ENCODE measurements at places on chromosomes 3 and 15.
A peak's percentile ranks its signal among the peaks of the same experiment; 100 is the strongest.

GRCh38 chr15:39781967-39782302 is 706 bp downstream of the FSIP1 start:
- no peak for DNase-seq

DNA sequence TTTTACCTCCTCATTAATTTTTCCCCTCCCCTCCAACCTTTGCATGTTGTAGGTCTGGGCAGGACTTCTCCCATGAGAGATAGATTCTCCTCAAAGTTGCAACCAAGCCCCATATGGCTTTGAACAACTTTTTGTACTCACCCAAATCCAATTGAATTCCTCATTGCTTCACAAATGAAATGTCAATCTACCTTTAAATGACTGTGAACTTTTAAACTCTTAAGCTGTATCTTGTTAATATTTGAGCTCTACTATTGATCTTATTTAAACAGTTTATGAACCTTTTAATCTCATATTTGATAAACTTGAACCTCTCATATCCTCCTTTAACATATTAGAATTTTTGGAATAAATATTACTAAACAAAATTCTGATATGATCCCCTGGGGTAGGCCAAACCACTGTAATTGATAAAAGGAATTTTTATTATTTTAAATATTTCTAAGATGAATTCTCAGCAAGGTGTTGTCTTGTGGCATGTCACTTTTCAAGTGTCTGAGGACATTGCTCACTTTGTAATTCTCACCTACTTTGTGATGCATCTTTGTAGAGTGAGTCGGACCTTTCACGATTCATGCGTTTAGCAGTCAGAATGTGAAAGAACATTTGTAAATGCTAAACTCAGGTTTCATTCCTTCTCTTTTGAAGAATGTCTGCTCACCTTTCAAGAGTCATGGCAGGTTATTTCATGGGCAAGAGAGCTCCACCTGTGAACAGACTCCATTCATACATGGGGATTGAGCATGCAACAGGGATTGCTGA is 23.4 kb upstream of the GREM1 start:
- no peak for DNase-seq

DNA sequence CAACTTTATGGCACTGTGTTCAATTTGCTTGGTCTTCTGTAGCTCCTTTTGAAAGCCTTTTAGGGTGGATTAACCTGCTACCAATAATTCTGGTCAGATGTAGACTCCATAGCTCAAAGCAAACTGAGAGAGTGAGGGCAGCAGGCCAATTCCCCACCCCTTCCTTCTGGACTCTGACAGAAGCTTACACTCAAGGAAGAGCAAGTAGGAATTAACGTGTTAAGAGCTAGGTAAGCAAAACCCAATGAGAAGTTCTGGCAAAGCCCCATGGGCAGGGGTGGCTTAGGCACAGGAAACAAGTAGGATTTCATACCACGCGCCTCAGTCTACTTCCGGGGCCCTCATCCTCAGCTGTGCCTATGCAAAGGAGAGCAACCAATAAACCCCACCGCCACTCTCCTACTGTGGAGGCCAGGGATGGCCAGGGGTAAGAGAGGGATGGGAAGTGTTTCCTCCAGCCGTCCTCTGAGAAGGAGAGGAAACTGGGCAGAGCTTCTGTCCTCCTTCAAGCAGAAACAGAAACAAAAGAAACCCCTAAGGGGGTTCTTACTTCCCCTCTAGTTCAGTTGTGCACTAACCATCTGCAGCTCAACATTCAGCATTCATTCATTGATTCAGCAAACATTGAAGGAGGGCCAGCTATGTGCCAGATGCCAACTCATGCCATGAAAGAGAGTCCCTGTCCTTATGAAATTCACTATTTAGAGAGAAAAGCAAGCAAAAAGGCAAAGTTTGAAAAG is 12.6 kb downstream of the CCR5 start:
- no peak for DNase-seq

GRCh38 chr3:177381070-177381469 is 183.8 kb upstream of the TBL1XR1 start:
- no peak for DNase-seq

DNA sequence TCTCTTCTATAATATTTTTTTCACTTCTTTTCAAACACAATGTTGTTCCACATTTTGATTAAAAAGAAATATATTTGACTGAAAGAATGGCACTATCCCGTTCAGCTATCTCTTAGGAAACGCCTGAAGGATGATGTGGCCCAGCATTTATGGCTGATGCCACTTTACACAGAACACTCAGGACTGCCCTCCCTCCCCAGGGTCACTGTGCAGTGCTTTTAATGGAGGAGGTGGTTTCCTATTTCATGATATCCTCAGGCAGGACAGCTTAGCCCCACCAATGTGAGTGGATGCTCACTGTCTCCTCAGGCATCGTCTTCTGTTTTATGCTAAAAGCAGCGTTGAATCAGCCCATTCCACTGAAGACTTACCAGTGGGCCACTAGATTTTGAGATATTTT is 135.9 kb downstream of the KCNAB1 start:
- DNase-seq = no peak

DNA sequence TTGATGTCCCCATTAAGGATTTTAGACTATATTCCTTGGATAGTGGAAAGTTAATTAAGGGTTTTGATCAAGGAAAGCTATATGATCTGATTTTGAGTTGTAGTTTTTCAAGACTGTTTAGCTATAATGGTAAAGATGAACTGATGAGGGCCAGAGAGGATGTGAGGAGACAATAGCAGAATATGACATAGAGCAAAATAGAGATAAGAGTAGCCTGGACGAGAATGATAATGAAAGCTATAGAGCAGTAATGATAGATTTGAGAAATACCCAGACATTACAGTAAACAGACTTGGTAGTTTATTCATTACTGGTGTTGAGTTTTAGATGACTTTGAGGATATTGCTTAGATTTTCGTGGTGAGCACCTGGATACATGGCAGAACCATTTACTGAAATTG is 3.8 kb downstream of the SUCNR1 start:
- no peak for DNase-seq

DNA sequence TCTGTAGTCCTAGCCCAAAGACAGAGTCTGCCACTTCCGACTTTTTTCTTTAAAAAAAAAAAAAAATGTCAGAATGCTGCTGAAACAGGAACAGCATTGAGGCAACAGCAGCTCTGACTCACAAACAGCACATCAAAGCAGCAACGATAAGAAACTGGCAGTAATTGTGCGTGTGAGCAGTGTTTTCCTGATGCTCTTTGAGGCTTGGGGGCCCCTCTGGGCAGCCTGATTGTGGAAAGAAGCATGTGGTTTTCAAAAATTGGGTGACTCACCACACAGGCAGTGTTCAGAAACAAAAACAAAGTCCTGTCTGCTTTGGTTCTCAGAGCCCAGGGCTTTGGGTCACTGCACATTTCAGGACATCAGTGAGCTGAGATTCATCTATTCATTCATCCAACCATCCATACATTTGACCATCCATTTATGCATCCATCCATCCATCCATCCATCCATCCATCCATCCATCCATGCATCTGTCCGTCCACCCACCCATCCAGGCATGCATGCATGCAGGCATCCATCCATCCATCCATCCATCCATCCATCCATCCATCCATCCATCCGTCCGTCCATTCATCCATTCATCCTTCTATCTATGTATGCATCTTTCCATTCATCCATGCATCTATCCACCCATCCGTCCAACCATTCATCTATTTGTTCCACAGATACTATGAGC is 308.4 kb downstream of the RPLP1 start:
- peak; percentile 76 for DNase-seq

DNA sequence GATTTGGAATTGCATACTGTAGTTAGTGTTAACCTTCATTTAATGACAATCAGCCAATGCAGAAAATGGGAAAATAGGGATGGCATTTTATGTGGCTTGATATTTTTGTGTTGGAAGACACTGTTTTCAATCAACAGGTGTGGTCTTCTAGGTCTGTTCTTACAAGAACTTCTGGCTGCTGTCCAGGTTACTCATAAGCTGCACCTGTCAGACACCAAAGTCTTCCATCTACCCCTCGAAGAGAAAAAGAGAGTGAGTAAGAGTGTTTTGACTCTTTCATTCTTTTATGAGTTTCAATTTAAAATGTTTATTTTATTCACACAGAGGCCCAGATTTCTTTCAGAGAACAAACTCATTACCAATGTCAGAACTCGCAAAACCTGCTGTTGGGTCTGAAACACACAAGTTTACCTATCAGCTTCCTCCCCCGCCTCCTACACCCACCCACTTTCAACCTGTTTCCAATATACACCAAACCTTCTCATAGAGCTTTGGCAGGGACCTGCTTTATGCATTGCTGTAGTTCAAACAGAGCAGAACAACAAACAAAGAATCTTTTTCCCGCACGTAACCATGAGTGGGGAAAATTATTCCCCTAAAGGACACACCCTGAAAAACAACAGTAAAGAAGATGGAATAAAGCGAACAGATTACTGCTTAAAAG is 767.7 kb upstream of the ALCAM start:
- no peak for DNase-seq

- DNase-seq = no peak
These were observed 138.4 kb downstream of the RSRC1 start for GRCh38 chr3:158248261-158248660.

DNA sequence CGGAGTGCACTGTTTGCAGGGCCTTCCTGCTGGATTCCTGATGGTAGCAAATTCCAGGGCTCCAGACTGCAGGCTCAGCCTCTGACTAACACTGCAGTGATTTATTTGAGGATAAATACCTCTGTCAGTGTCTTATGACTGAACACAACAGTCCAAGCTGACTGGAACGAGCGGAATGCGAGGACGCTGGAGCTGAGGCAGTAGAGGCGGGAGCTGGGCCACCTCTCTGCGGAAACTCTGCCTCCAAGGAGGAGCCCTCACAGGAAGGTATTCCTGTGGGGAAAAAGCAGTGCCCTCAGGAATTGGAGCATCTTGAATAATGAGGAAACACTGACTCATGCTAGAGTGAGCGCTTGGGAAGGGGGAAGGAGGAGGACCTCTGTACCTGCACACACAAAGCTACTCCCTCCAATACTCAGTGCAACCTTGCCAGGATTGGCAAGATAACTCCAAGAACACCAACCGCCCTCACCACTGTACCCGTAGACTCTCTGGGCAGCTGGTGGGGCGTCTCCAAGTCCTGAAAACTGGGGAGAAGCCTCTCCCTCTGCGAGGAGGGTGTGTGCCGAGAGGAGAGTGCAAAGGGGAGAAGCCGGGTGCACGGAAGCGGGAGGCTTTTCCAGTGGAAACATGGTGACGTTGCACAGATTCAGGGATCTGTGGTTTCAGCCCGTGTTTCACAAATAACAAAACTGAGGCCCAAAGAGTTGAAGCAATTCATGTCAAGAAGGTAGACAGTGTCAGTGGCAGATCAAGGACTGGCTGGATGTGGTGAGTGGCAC is 43.0 kb downstream of the VGLL4 start:
- DNase-seq = no peak

GRCh38 chr3:45381168-45381852 is 7.1 kb upstream of the LARS2 start:
- no peak for DNase-seq

- DNase-seq = no peak
These were observed 191.1 kb downstream of the PDZRN3 start for GRCh38 chr3:73433687-73434086.

- DNase-seq = no peak
These were observed 16.2 kb downstream of the SLC6A6 start for GRCh38 chr3:14418296-14419250.

GRCh38 chr3:133927540-133928066 is 31.9 kb upstream of the RAB6B start:
- peak; percentile 31 for DNase-seq

DNA sequence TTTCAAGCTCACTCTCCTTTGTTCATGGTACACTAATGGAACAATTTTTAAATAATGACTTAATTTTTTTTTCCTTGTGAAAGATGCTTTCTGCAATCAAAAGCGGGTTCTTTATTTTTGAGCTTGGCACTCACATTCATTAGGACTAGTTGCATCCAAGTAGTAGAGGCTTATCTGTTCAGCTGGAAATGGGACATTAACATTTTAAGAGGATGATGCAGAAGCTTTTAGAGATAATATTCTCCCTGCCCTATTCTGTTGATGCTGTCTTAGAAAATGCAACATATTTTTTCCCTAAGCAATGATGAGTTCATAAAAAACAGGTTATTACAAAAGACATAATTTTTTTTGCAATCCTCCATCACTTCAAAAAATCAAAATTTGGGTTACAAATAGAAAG is 900.6 kb downstream of the NTRK3 start:
- no peak for DNase-seq
